Pancreas (tissue), 10 donors: ENCODE measurements at places on chromosomes 3 and 15. TPM values are rescaled to one million over a fixed set of nuclear protein-coding genes. Genes with fewer than 3 reads are reported as not detected.

Gene FBXO40
- polyA plus RNA-seq, result not detected

Gene SPATA12
- polyA plus RNA-seq, result not detected

Gene PTH1R
- 32.0 TPM for polyA plus RNA-seq

Gene ACTRT3
- 0.49 TPM for polyA plus RNA-seq

Gene CCR2
- polyA plus RNA-seq, result 0.23 TPM

Gene TRPC1
- polyA plus RNA-seq, result 5.0 TPM

Gene IQCF5
- not detected for polyA plus RNA-seq

DNA sequence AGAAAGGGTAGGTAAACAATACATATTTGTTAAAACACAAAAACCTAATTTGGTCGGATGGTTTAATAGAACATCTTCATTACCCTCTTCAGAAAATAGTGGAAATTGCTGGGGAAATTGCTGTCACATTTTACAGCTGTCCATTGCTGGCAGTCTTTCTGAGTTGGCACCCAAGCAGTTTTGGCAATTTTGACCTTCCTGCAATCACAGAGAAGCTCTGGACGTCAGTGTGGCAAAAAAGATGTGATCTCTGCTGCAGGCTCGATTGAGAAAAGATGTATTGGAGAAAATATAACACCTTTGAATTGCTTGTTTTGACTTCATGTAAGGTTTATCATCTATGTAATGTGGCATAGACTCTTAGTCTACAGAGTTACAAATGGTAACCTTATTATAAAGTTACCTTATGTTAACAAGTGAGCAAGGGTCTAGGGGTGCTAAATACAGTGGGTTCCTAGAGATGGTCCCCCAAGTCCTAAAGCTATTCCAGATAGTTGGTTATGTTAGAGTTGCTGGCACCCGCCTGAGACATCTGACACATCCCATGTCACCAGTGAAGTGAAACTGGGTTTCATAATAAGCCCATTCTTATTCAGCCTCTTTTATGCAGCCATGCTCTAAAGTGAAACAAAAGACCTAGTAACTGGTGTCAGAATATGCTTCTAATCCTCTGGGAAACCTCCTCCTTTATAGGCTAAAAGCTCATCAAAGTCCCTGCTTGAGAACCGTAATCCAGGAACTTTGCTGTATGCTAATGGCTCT is 14.0 kb downstream of the UBE2E1 start:
- H3K27ac ChIP-seq, result no peak overlapping the region
- DNase-seq, result no peak
- peaks cover 4% of the 10 kb centered on the region for H3K4me1 ChIP-seq
- H3K27me3 ChIP-seq, result no peaks in the 10 kb centered on the region
- no peaks in the 10 kb centered on the region for H3K36me3 ChIP-seq

GRCh38 chr3:31508452-31509146 is 24.1 kb upstream of the STT3B start:
- no peak overlapping the region for H3K4me3 ChIP-seq
- H3K4me1 ChIP-seq, result no peaks in the 10 kb centered on the region
- no peak overlapping the region for H3K27ac ChIP-seq
- H3K36me3 ChIP-seq, result no peaks in the 10 kb centered on the region
- DNase-seq, result no peak

GRCh38 chr3:159443266-159443665 is 545.4 kb upstream of the IL12A start:
- no peaks in the 10 kb centered on the region for H3K36me3 ChIP-seq
- H3K4me3 ChIP-seq, result no peak overlapping the region
- H3K27ac ChIP-seq, result no peak overlapping the region
- no peaks in the 10 kb centered on the region for H3K4me1 ChIP-seq

DNA sequence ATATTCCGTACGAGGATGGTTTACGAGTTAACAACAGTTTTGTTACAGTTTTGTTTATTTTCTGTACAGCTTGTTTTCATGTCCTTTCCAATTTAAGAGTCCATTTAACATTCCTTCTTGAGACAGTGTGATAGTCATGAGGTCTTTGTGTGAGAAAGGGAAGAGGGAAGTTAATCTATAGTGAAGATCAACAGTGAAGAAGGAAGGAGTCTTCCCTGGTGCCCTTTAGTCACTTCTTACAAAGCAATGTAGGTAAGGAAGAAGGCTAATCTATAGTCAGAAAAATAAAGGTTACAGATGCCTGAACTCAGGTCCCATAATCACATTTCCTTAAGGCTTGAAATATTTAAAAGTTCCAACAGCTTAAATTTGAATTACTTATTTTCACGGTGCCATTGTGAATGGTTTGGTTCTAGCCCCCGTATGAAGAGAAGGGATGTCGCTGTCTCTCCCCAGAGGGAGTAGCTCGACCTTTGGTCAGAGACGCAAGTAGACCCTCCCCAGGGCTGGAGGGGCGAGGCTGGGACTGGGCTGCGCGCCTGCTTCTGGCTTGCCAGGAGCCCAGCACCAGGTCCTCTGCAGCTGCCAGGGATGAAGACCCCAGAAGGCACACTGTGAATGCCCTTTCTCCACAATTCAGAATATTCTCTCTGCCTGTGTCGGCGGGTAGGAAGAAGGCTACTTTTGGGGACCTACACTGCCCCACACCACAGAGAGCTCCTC is 34.9 kb downstream of the EDEM1 start:
- peaks cover under 1% of the 10 kb centered on the region for H3K36me3 ChIP-seq
- H3K27ac ChIP-seq, result no peak overlapping the region
- no peaks in the 10 kb centered on the region for H3K27me3 ChIP-seq
- no peak for DNase-seq

DNA sequence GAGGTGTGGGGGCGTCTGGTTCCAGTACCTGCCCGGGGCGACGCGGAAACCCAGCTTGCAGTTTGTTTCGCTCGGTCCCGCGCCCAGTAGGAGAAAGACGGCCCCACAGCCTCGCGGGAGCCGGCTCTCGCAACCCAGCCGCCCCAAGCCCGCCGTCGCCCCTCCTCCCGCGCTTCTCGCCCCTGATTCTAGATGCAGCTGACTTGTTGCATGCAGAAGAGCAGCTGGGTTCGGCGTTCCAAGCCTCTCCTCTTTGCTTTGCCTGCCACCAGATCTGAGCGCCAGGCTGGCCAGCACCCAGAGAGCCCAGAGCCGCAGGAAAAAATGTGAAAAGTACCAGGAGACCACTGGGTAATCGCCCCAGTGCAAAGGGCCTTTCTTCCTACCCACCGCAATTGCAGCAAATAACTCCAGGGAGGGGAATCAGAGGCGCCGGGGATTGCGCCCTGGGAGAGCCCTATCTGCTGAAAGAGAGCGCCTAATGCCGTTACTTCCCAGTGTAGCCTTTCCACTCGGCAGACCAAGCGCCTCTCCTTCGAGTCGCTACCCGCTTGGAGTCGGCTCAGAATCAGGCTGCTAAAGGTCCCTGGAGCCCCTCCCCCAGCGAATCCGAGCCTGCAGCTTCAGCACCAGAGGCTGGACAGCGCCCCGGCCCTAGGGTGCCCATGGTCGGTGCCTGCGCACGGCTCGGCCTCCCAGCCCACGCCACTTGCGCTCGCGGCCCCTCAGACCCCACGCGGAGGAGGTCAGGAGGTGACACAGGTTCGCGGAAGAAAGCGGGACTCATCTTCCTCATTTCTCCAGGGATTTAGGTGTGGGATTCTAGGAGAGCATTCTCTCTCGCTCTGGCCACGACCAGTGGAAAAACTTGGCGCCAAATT is 15.7 kb upstream of the AEN start:
- no peaks in the 10 kb centered on the region for H3K36me3 ChIP-seq
- H3K27me3 ChIP-seq, result peaks cover 43% of the 10 kb centered on the region
- H3K27ac ChIP-seq, result no peak overlapping the region

DNA sequence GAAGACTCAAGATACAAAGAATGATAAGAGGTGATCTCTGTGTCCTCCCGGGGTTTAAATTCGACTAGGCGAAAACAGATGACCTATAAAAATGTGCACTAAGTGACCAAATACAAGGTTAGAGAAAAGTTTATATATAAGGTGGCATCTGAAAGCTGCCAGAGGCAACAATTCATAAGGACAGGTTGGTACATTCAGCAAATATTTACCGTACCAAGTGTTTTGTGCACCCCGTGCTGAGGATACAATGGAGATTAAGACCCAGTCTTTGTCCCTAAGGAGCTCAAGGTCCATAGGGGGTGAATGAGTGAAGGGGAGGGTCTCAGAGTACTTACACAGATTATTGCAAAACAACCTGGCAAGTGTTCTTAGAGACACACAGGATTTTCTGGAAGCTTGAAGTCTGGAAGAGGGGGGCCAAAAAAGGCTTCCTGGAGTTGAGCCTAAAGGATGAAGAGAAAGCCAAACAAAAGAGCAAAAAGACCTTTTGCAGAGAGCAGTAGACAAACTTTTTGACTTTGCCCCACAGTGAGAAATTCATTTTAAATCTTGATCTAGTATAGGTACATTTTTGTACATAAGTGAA is 71.4 kb upstream of the LRIG1 start:
- H3K4me1 ChIP-seq, result no peaks in the 10 kb centered on the region
- H3K27me3 ChIP-seq, result no peaks in the 10 kb centered on the region
- no peak for DNase-seq
- H3K4me3 ChIP-seq, result no peak overlapping the region
- H3K27ac ChIP-seq, result no peak overlapping the region

- DNase-seq, result no peak
- H3K4me3 ChIP-seq, result no peak overlapping the region
- no peak overlapping the region for H3K27ac ChIP-seq
- H3K4me1 ChIP-seq, result no peaks in the 10 kb centered on the region
- H3K36me3 ChIP-seq, result no peaks in the 10 kb centered on the region
These were observed 2.6 kb downstream of the ILDR1 start for GRCh38 chr3:122019493-122019892.

DNA sequence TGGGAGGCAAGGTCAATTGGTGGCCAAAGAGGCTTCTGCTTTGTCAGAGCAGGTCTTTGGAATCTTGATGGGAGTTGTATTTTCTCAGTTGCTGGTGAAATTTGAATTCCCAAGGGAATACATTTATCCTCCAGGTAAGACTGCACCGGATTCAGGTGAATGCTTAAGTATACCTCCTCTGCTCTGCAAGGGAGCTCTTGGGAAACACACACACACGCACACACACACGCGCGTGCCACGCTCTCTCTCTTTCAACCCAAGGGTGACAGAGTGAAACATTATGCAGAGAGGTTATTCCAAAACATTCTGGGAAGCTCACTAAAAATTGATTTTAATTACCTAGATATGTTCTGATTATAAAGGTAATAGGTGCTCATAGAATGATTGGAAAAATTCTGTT is 33.7 kb downstream of the ST6GAL1 start:
- H3K27ac ChIP-seq, result no peak overlapping the region
- no peak overlapping the region for H3K4me3 ChIP-seq
- no peaks in the 10 kb centered on the region for H3K36me3 ChIP-seq
- no peaks in the 10 kb centered on the region for H3K4me1 ChIP-seq
- no peaks in the 10 kb centered on the region for H3K27me3 ChIP-seq

DNA sequence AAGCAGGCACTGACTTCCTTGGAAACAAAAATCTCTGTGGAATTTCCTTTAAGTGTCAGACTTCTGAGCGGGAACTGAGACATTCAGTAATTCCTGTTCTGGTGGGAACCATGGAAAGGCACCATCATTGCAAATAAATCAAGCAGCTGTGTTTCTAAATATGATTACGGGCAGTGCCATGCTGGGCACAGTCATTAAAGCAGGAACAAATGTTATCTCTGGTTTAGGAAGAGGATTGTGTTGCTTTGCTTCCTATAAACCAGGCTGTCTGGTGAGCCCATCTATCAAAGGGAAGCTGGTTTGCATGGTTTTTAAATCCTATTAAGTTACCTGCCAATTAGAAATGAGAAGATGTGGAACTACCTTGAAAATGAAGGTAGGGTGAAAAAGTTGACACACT is 86.7 kb downstream of the EBLN2 start:
- H3K27ac ChIP-seq, result peak overlapping the region; percentile 58
- no peaks in the 10 kb centered on the region for H3K27me3 ChIP-seq
- no peaks in the 10 kb centered on the region for H3K4me1 ChIP-seq
- no peaks in the 10 kb centered on the region for H3K36me3 ChIP-seq

- H3K27ac ChIP-seq, result no peak overlapping the region
- DNase-seq, result no peak
- H3K27me3 ChIP-seq, result no peaks in the 10 kb centered on the region
- H3K4me1 ChIP-seq, result no peaks in the 10 kb centered on the region
- no peak overlapping the region for H3K4me3 ChIP-seq
These were observed 31.3 kb upstream of the FURIN start for GRCh38 chr15:90837094-90837493.

DNA sequence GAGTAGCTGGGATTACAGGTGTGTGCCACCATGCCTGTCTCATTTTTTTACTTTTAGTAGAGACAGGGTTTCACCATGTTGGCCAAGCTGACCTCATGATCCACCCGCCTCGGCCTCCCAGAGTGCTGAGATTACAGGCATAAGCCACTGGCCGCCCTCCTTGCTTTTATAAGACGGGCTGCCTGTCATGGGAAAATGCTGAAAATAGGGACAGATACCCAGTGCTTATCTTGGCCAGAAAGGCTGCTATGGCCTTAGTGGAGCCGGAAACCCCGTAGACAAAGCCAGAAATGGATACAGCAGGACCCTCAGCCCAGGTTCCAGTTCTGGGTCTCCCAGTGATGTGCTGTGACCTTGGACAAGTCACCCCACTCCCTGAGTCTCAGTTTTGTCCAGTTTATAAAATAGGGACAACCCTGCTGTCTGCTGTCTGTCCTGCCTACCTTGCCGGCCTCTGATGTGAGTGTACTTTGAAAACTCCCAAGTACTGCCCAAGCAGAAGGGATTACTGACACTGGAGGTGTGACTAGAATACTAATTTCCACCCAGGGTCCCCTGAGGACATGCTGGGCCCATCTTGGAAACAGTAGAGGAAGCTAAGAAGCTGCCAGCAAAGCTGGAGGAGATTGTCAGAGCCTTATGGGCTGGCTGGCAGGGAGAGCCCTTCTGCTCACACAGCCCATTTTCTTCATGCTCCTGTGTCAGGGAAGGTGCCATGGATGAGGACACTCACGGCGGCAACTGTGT is 59.6 kb downstream of the BDH1 start:
- no peaks in the 10 kb centered on the region for H3K27me3 ChIP-seq
- DNase-seq, result no peak
- no peaks in the 10 kb centered on the region for H3K4me1 ChIP-seq
- H3K36me3 ChIP-seq, result no peaks in the 10 kb centered on the region

DNA sequence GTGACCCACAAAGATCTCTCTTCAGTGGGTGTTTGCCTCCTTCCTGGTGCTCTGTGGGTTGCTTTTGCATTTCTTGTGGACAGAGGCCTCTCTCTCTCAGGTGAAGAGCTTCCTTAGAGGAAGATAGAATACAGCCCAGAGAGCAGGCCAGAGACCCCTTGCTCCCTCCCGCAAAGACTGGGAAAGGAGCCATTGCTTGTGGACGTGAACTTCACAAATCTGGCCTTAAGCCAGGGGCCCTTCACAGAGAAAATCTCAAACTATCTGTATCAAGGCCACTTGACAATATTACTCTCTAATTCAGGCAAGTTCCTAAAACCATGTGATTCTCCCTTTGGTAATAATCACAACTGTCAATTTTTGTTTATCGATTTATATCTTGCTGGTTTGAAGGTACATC is 30.4 kb upstream of the CLK3 start:
- no peak overlapping the region for H3K4me3 ChIP-seq
- H3K4me1 ChIP-seq, result no peaks in the 10 kb centered on the region
- H3K36me3 ChIP-seq, result peaks cover 11% of the 10 kb centered on the region
- H3K27me3 ChIP-seq, result no peaks in the 10 kb centered on the region
- no peak overlapping the region for H3K27ac ChIP-seq

GRCh38 chr15:65363766-65364165 is 14.0 kb downstream of the IGDCC3 start:
- H3K27ac ChIP-seq, result no peak overlapping the region
- no peaks in the 10 kb centered on the region for H3K36me3 ChIP-seq
